ENCODE measurements at places on chromosomes 6 and 20. TPM values are rescaled to one million over a fixed set of nuclear protein-coding genes. Genes with fewer than 3 reads are reported as not detected.

R3HDML gene
- not detected for total RNA-seq

SLC24A3 gene
- total RNA-seq: not detected

LGSN gene
- not detected for total RNA-seq

RAE1 gene
- total RNA-seq: 45.6 TPM

CFB gene
- 0.74 TPM for total RNA-seq

GABRR1 gene
- total RNA-seq: not detected

BMP2 gene
- not detected for total RNA-seq

LRRC1 gene
- 2.9 TPM for total RNA-seq

SLC39A7 gene
- 35.9 TPM for total RNA-seq

ADGB gene
- not detected for total RNA-seq

LRFN2 gene
- total RNA-seq: not detected

DUSP15 gene
- total RNA-seq: not detected

SNX5 gene
- total RNA-seq: 237 TPM

BCKDHB gene
- total RNA-seq: 18.5 TPM

OTOR gene
- total RNA-seq: not detected

ADGRF1 gene
- total RNA-seq: not detected

GTSF1L gene
- total RNA-seq: not detected

PTCRA gene
- not detected for total RNA-seq

ADGRF5 gene
- not detected for total RNA-seq

TRPC4AP gene
- total RNA-seq: 51.7 TPM

WFDC5 gene
- total RNA-seq: not detected

MOCS1 gene
- 1.2 TPM for total RNA-seq

B3GALT4 gene
- total RNA-seq: 4.4 TPM

PNRC1 gene
- total RNA-seq: 111 TPM

FGD2 gene
- 0.48 TPM for total RNA-seq

MICA gene
- 10.2 TPM for total RNA-seq

PI3 gene
- total RNA-seq: not detected

ECT2L gene
- not detected for total RNA-seq

MYB gene
- total RNA-seq: 15.9 TPM

UBE2J1 gene
- 10.9 TPM for total RNA-seq

IP6K3 gene
- not detected for total RNA-seq

ADGRG6 gene
- total RNA-seq: 0.86 TPM

AIF1 gene
- total RNA-seq: 120 TPM

GCNT2 gene
- total RNA-seq: 1.4 TPM

PDSS2 gene
- total RNA-seq: 11.3 TPM

TLDC2 gene
- total RNA-seq: not detected

All from activated naive CD4-positive, alpha-beta T cell treated with anti-CD3 and anti-CD28 coated beads for 36 hours (primary cell).